ENCODE measurements at places on chromosomes 11 and 22.

GRCh38 chr11:45644981-45645889 lies 20.2 kb downstream of the CHST1 start:
- DNase-seq: no peak

DNA sequence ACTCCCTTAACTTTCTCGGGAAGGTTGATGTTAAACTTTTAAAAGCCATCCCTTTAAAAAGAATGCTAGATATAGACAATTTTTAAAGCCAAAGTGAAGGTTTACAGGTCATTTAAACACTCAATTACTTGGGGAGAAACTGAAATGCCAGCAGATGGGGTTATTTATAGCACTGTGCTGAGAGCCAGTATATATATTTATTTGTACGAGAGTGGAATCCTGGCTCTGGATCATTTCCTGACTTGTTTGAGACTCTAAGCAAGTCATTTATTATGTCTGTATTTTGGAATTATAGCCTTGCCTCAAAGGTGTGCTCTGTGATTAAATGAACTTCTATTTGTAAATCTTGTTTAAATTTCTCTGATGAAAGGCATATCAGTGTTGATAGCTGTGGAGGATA lies 6.8 kb upstream of the ZBED5 start:
- DNase-seq: no peak

DNA sequence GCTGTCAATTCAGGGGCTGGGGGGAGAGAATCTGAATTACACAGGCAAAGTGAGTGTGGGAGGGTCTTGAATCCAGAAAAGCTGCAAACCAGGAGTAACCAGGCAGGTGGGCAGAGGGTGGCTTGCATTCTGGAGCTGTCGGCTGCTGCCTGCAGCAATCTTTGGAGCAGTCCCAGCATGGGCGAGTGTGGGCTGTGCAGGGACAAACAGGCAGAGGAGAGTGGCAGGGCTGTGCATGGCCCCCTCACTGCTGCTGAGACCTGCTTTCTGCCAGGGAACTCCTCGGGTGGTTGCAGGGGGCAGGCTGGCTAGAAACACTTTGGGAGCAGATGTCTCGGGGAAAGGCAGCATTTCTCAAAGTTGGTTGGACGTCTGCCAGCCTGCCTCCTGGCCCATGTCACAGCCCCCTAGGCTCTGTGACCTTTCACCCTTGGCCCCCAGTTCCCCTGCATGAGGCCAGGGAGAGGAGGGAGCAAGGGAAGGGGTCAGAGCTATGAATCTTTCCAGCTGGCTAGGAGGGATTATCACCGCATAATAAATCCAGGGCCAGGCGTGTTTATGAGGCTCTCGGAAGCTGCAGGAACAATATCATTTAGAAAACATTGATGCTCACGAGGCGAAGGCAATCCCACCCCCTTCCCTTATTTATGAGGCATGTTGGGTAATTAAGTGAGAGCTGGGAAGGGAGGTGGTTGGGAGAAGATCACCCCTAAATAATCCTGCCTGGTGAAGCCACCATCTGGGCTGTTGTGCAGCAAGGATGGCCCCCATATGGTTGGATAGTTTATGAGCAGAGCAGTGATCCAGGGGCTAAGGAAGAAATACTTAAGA lies 212.3 kb upstream of the NCAM1 start:
- no peak for DNase-seq

DNA sequence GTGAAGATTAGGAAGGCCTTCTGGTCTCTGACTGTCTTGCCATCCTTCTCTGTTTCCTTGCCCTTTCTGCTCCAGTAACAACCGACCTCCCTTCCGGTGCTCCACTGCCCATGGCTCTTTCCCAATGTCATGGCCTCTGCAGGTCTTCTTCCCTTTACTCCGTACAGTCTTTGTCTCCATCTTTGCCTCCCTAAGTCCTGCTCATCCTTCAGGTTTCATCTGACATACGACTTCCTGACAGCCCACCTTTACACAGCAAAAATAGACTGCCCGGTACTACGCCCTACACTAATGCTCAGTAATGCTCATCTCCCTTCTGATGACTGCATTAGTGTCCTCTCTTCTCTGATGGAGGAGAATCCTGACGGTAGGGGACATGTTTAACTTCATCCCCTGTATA lies 63.9 kb downstream of the FBXO7 start:
- DNase-seq: no peak

DNA sequence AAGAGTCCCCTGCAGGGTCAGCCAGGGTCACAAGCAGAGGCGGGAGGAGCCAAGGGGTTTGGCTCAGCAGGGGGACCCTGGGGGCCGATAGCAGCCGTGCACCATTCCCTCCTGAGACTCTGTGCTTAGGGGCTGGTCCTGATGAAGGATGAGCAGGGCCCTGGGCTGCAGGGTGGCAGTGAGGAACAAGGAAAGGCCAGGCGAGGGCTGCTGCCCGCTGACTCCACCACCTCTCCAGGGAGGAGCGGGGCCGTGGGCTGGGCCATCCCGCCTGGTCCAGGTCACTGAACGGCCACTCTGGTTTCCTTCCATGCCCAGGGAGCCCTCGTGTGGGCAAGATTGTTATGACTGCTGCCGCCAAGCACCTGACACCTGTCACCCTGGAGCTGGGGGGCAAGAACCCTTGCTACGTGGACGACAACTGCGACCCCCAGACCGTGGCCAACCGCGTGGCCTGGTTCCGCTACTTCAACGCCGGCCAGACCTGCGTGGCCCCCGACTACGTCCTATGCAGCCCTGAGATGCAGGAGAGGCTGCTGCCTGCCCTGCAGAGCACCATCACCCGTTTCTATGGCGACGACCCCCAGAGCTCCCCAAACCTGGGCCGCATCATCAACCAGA lies 9.2 kb upstream of the NDUFS8 start:
- no peak for DNase-seq

GRCh38 chr22:49429066-49429465 lies 398.6 kb downstream of the BRD1 start:
- no peak for DNase-seq

DNA sequence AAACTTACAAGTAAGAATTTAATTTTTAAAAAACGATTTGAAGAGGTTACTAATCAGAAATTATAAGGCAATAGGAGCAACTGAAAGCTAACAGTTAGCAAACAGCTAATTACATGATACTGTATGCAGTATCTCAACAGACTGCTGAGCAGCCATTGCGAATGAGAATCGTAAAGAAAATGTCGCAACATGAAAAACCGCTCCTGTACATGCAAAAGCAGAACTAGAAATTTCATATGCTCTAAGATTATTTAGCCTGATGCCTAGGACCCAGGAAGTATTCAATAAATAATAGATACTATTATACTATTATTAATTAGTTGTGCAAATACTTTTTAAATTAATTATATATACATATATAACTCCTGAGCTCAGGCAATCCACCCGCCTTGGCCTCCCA lies 48.7 kb upstream of the EP300 start:
- DNase-seq: no peak

GRCh38 chr11:115737875-115738274 lies 233.7 kb upstream of the CADM1 start:
- no peak for DNase-seq

Measured in skeletal muscle cell (primary cell).